ENCODE measurements at places on chromosomes 3 and 15.

- DNase-seq = no peak
Measured at GRCh38 chr3:82596805-82597204, 835.4 kb upstream of the GBE1 start.

- peak; percentile 39 for DNase-seq
Measured at GRCh38 chr3:150449169-150449721, 41.1 kb downstream of the TSC22D2 start.

DNA sequence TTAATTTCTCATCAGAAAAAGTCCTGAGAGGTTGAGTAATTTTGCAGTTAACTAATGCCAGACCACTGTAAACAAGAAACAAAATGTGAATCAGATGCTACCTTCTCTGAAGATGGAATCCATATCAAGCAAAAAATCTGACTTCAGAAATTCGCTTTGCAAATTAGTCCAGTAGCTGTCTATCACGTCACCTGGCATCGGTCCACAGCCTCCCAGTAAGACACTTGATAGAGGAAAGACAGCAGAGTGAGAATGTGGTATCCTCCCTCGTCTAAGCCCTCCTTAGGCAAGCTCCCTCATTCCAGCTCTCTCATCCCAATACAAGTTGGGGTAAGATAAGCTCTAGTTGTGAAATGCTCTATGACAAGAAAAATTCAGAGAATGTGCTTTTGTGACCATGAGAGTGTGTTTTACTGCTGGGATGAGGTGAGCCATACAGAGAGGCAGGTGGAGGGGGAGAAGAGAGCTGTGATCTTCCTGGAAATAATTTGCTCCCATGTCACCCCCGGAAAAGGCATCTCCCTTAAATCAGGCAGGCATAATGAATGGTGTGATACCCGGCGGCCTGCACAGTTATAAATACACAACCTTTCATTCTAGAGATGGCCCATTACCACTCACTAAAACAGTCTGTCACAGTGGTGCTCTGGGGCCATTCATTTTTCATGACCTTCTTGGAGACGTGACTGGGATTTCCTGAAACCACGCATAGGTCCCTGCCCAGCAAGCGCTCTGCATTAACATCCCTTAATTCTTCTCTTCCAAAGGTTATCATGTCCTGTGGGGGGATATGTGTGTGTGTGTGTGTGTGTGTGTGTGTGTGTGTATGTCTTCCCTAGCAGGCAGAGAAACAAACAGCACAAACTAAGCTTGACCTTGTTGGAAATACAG, 602.0 kb upstream of the KCNMB2 start:
- DNase-seq = peak; percentile 10

GRCh38 chr3:65685621-65686235, 353.0 kb downstream of the MAGI1 start:
- no peak for DNase-seq
